ENCODE measurements at places on chromosomes 1 and 21. TPM values are rescaled to one million over a fixed set of nuclear protein-coding genes. Genes with fewer than 3 reads are reported as not detected.

AIM2 gene
- not detected for total RNA-seq

OR2G6 gene
- not detected for total RNA-seq

RNF207 gene
- total RNA-seq = 9.2 TPM

REN gene
- 0.17 TPM for total RNA-seq

PDZK1IP1 gene
- total RNA-seq = not detected

S100A3 gene
- 1.8 TPM for total RNA-seq

NECAP2 gene
- 74.0 TPM for total RNA-seq

SYNC gene
- 43.7 TPM for total RNA-seq

VHLL gene
- not detected for total RNA-seq

ILDR2 gene
- total RNA-seq = under 0.01 TPM

CHIA gene
- total RNA-seq = not detected

CIART gene
- 5.1 TPM for total RNA-seq

C1orf116 gene
- not detected for total RNA-seq

- H3K4me3 ChIP-seq = peak within 1 kb of the TSS; percentile 50
- peaks cover 2% of the 10 kb centered on the region for H3K4me1 ChIP-seq
- peaks cover 2% of the 10 kb centered on the region for H3K27me3 ChIP-seq
- no peaks in the 10 kb centered on the region for H3K36me3 ChIP-seq
These were observed at the start of gene CXADR for GRCh38 chr21:17512253-17513213. CXADR (plus strand) TSS chr21:17513043; CDS start chr21:17513130, 87 bp downstream.

DNA sequence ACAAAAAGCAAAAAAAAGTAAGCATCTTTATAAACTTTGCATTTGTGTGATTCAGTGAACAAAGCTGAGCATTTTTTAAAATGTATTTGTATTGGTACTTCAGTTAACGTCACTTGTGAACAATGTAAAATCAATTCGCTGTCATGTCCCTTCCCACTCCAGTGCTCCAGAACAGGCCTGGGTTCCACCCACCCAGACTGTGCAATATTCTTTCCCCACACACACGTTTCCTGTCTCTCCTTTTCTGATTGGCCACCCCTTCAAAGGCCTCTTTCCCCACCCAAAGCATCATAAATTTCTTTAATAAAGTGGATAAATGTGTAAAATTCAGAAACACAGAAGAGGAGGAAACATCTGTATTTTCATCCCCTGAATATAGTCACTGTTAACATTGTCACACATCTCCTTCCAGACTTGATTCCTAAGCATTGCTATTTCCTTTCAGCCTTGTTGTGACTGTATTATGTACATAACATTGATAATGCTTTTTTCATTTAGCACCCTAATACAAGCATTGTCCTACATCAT is 12.0 kb downstream of the CLEC20A start:
- H3K27ac ChIP-seq = no peak overlapping the region
- no peaks in the 10 kb centered on the region for H3K36me3 ChIP-seq
- no peaks in the 10 kb centered on the region for H3K27me3 ChIP-seq
- H3K4me1 ChIP-seq = peaks cover 5% of the 10 kb centered on the region
- DNase-seq = no peak

DNA sequence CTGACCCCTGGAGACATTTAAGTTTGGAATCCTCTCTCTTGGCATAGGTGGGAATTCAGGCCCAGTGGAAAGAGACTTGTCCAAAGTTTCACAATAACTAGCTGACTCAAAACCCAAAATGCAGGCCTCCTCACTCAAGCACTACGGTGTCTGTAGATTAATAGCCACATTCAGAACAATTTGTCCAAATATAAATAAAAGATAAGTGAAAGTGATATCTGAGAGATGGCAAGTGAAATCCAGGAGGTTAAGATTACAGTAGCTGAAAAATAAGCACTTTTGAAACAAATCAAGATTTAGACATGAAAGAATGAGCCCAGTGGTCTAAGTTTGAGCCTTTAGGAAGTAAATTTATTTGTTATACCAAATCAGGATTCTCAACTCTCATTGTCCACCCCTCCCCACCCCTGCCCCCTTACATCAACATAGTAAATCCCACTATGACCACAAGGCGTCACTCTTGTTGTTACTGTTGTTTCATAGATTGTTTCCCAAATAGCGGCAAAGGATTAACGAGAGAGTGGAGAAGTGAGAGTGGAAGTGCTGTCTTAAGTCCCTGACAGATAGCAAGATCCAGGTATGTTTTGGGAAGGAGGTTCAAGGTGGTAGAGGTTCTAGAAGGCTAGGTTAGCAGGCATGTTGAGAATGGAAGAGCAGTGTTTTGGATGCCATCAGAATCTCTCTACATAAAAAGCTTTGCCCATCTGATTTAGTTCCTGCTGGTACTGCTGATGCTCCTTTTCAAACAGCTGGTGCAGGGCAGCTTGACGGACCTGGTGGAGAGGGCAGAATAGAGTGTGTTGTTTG is 7.1 kb upstream of the TPM3 start:
- H3K4me3 ChIP-seq = peak overlapping the region; percentile 27
- no peaks in the 10 kb centered on the region for H3K36me3 ChIP-seq
- peaks cover 12% of the 10 kb centered on the region for H3K27me3 ChIP-seq
- peak; percentile 61 for DNase-seq
- H3K4me1 ChIP-seq = no peaks in the 10 kb centered on the region

DNA sequence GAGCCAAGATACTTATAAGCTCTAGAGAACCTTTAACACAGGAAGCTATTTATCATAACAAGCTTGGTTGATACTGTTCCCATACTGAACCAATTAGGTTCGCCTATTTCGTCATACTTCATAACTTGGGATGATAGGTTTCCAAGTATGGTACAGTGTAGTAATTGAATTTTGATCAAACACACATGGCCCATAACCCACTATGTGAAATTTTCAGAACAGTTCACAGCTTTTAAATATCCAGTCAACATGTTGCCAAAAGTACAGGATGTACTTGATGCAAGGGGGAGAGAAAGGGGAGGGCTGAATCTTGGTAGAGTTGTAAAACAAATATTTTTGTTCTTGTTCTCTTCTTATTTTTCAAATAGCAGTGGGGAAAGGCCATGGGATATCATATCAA is 86.6 kb downstream of the TM2D1 start:
- H3K27ac ChIP-seq = no peak overlapping the region
- no peaks in the 10 kb centered on the region for H3K36me3 ChIP-seq
- no peaks in the 10 kb centered on the region for H3K27me3 ChIP-seq
- DNase-seq = no peak

DNA sequence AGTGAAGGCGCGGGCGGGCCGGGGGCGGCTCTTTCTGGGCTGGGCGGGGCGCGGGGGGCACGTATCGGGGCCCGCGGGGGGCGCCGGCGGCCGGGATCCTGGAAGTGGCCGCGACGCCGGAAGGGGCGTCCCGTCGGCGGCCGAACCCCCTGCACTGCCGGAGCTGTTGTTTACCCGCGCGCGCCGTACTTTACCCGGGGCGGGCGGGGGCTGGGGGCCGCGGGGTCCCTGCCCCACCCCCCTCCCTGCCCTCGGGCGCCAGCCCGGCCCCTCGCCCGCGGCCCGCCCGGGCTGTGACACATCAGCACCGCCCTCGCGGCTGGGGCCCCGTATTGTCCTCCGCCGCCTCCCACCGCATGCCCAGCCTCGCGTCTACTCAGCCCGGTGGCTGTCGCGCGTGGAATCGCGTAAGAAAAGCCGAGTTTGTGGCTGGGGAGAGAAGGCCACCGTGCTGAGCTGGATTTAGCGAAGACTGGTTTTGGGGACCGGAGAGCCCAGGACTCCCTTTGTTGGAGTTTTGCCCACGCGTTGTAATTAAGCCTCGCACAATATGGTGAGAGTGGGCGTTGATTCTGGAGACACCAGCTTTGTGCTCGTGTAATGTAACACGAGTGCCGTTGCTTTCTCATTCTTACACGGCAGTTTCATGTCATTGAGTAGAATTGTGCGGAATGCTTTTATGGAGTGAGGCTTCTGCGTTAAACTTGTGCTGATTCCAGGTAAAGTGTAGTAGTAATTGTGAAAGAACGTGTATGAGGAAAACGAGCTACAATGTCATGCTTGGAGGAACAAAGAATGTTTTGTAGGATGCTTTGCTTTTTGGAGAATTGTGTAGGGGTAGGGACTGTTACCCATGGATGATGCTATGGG is 559 bp downstream of the BACH1 start:
- peaks cover 2% of the 10 kb centered on the region for H3K4me1 ChIP-seq
- no peaks in the 10 kb centered on the region for H3K36me3 ChIP-seq

GRCh38 chr1:30133414-30134055 is 589.9 kb downstream of the MATN1 start:
- DNase-seq = no peak
- H3K27me3 ChIP-seq = no peaks in the 10 kb centered on the region
- no peaks in the 10 kb centered on the region for H3K4me1 ChIP-seq
- no peaks in the 10 kb centered on the region for H3K36me3 ChIP-seq
- H3K4me3 ChIP-seq = no peak overlapping the region
- no peak overlapping the region for H3K27ac ChIP-seq

- no peaks in the 10 kb centered on the region for H3K4me1 ChIP-seq
- no peak overlapping the region for H3K4me3 ChIP-seq
- DNase-seq = no peak
- no peaks in the 10 kb centered on the region for H3K27me3 ChIP-seq
- H3K36me3 ChIP-seq = no peaks in the 10 kb centered on the region
These were observed 40.4 kb downstream of the KRTAP10-1 start for GRCh38 chr21:44499631-44500030.

GRCh38 chr1:84855691-84856630 is 37.0 kb downstream of the LPAR3 start:
- H3K36me3 ChIP-seq = no peaks in the 10 kb centered on the region
- peaks cover 11% of the 10 kb centered on the region for H3K4me1 ChIP-seq
- H3K27me3 ChIP-seq = no peaks in the 10 kb centered on the region
- H3K4me3 ChIP-seq = no peak overlapping the region
- DNase-seq = no peak
- no peak overlapping the region for H3K27ac ChIP-seq

GRCh38 chr1:160522622-160523345 is at the start of gene SLAMF6:
SLAMF6 (minus strand) TSS chr1:160523255; CDS start chr1:160523192, 63 bp downstream.
- no peaks in the 10 kb centered on the region for H3K4me1 ChIP-seq
- no peaks in the 10 kb centered on the region for H3K27me3 ChIP-seq
- H3K36me3 ChIP-seq = no peaks in the 10 kb centered on the region

DNA sequence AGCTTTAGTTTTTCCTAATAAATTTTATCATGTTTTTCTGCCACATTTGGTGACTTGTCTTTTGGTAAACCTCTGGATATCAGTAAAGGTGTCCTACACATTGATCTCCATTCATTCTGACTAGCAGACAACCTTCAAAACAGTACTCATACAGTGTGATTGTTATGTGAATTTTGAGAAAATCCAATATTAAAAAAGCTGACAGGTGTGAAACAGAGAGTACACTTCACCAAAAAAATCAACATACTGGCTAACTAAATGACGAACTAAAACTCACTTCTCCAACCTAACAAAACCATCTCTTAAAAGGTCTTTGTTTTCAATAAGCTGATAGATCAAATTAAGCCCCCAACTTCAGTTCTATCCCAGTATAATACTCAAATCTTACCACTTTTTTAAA is 1.5 kb downstream of the FRRS1 start:
- H3K27ac ChIP-seq = no peak overlapping the region
- no peak for DNase-seq
- no peak overlapping the region for H3K4me3 ChIP-seq
- no peaks in the 10 kb centered on the region for H3K36me3 ChIP-seq
- no peaks in the 10 kb centered on the region for H3K27me3 ChIP-seq
- H3K4me1 ChIP-seq = peaks cover 2% of the 10 kb centered on the region

DNA sequence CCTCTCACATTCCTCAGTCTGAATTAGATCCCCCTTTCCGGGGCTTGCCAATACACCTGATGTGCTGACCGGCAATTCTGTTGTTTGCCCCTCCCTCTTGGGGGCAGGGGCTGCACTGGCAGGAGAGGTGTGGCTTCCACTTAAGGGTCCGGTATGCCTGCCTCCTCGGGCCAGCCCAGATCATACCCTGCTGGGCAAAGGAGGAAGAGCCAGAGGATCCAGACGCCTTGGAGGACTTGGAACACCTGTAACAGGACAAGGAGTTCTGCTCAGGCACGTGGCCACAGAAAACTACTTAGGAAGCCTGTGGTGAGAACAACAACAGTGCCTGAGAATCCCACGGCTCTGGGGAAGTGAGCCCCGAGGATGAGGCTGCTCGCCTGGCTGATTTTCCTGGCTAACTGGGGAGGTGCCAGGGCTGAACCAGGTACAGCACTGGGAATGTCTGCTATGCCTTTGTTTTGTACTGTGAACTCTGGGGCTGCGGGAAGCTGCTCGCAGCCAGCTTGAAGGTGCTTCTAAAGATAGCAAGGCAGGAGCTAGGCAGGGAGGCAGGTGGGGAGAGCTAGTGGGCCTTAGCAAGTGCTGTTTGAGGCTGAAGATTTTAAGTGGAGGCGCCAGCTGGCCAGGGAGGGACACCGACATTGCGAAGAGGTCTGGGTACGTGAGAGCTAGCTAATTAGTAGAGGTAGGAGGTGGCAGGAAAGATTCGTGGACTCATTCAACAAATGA is at the start of gene SMPDL3B:
Gene SMPDL3B (plus strand): TSS at position 183 of the 732 bp plus-strand sequence. CDS start 184 bp downstream, at position 367.
- peaks cover 13% of the 10 kb centered on the region for H3K27me3 ChIP-seq
- no peak within 1 kb of the TSS for H3K27ac ChIP-seq
- no peaks in the 10 kb centered on the region for H3K4me1 ChIP-seq
- DNase-seq = no peak

DNA sequence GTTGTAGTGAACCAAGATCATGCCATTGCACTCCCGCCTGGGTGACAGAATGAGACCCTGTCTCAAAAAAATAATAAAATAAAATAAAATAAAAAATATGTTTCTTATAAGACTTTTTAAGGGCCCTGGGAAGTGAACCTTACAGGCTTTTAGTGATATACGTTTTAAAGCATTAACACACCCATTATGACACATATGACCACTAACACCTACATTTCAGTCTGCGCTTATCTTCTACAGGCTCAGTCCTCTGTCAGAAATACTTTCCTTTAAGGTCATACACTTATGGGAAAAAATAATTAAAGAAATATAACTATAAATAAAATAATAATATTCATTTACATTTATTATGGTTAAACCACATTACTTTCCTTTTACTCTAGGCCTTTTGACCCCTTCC is 21.9 kb downstream of the ADSS2 start:
- peaks cover 1% of the 10 kb centered on the region for H3K36me3 ChIP-seq
- no peaks in the 10 kb centered on the region for H3K4me1 ChIP-seq
- H3K27me3 ChIP-seq = no peaks in the 10 kb centered on the region
- DNase-seq = no peak

GRCh38 chr1:171506525-171507304 is 21.4 kb downstream of the PRRC2C start:
- no peaks in the 10 kb centered on the region for H3K27me3 ChIP-seq
- H3K27ac ChIP-seq = no peak overlapping the region
- H3K4me3 ChIP-seq = no peak overlapping the region

- no peaks in the 10 kb centered on the region for H3K36me3 ChIP-seq
- no peaks in the 10 kb centered on the region for H3K4me1 ChIP-seq
- no peak overlapping the region for H3K27ac ChIP-seq
- no peaks in the 10 kb centered on the region for H3K27me3 ChIP-seq
These were observed 30.6 kb downstream of the IARS2 start for GRCh38 chr1:220124542-220124941.

DNA sequence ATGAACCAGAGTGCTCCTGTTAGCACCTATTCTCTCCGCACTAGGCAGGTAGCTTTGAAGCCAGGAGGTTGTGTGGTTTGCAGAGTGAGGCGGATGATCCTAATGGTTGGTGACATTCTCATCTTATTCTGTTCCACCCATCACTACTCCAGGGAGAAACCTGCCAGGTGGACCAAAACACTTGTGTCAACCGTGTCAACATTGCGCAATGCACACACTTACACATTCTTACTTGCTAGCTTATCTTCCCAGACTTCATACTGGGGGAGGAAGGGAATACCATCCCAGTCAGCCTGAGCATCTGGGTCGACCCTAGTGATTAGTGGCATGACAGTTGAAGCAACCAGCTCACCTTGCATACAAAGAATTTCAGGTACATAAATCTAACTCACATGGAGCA is 236.9 kb downstream of the RPS6KC1 start:
- H3K27ac ChIP-seq = no peak overlapping the region
- no peaks in the 10 kb centered on the region for H3K36me3 ChIP-seq
- no peak for DNase-seq
- H3K27me3 ChIP-seq = no peaks in the 10 kb centered on the region
- H3K4me3 ChIP-seq = no peak overlapping the region
- H3K4me1 ChIP-seq = no peaks in the 10 kb centered on the region

GRCh38 chr1:54332781-54333585 is 73.2 kb downstream of the SSBP3 start:
- H3K4me3 ChIP-seq = no peak overlapping the region
- no peak for DNase-seq
- peaks cover 35% of the 10 kb centered on the region for H3K4me1 ChIP-seq
